ENCODE measurements at places on chromosomes 5 and 9. TPM values are rescaled to one million over a fixed set of nuclear protein-coding genes. Genes with fewer than 3 reads are reported as not detected.

The THBS4 gene
- total RNA-seq, result 0.48 TPM

The OLFML2A gene
- 0.90 TPM for total RNA-seq

The DENND1A gene
- total RNA-seq, result 30.0 TPM

The DHFR gene
- 42.7 TPM for total RNA-seq

The RPS14 gene
- 2,807 TPM for total RNA-seq

The CATSPER3 gene
- not detected for total RNA-seq

The FST gene
- total RNA-seq, result 0.74 TPM

The FAT2 gene
- total RNA-seq, result 1.4 TPM

The LCN6 gene
- not detected for total RNA-seq

The ANKRD34B gene
- total RNA-seq, result 0.18 TPM

The SPINK4 gene
- not detected for total RNA-seq

The ADAMTSL1 gene
- not detected for total RNA-seq
